ENCODE measurements at places on chromosomes 3 and 15.

GRCh38 chr3:186109897-186110803, 1.3 kb upstream of the ETV5 start:
- DNase-seq: no peak

DNA sequence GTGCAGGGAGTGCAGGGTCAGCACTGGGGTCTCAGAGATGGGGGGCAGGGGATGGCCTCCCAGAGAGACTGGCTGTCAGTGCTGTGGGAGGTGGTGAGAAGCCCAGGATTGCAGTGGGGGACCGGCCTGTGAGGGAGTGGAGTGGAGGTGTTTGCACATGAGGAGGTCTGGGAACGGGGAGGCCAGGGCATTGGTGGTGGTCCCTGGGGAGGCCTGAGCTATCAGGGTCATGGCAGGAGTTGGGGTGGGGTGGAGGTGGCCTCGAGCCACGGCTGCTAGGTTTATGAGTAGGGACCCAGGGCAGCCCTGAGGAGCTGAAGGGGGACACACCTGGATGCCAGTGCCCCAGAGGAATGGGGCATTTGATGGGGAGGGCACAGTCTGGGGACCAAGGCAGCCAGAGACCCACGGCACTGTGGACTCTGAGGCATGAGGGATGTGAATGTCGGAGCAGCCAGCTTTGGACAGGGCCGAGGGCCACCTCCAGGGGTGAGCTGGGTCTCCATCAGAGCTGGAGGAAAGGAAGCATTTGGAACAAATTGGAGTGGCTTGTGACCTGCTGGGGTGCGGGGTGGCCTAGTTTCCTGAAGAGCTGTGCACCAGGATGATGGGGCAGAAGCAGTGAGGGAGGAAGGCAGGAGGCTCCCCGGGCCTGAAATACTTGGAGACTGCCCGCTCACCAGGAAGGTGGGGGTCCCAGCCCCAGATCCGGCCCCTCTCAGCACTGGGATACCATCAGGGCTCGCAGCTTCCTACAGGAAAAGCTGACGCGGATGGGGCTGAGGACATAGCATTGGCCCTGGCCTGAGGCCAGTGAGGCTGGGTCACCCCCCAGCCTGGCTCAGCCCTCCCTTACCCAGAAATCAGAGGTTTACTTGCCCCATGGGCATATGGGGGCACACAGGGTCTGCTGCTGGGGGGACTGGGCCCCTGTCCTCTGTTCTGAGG, 9.5 kb upstream of the CSPG4 start:
- DNase-seq: no peak

DNA sequence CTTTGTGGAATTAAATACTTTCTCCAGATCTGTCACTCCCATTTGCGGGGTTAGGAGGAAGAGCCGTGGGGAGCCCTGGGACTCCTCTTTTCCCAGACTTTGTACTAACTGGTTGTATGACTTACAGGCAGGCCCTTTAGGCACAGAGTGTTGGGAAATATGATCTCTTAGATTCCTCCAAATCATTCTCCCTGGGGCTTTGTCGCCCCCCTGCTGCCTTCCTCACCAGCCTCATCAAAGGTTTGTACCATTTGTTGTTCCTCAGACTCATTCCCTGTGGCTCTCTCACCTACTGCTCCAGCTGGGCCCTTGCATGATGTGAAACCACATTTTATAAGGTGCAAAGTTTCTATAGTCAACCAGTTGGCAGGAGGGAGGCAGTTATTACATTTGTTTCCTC, 56.4 kb downstream of the CRYGS start:
- DNase-seq: no peak

DNA sequence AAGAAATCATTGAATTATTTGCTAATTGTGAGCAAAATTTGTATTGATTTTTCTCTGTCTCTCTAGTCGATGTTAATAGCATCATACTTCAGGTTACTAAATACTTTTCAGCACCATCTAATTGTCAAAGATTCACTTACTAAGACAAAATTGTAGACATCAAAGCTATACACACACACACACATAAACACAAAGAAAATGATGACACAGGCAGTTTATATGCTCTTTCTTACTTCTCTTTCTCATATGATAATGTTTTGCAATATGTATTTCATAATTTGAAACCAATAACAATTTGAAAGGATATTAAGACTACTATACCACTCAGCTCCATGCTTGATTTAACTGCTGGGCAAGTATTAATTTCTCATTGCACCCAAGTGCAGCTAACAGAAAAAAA, 406.2 kb downstream of the ROBO2 start:
- DNase-seq: no peak

GRCh38 chr3:4565809-4566501, 72.8 kb downstream of the ITPR1 start:
- no peak for DNase-seq

GRCh38 chr15:41018534-41018933, 65.3 kb downstream of the CHAC1 start:
- DNase-seq: no peak

DNA sequence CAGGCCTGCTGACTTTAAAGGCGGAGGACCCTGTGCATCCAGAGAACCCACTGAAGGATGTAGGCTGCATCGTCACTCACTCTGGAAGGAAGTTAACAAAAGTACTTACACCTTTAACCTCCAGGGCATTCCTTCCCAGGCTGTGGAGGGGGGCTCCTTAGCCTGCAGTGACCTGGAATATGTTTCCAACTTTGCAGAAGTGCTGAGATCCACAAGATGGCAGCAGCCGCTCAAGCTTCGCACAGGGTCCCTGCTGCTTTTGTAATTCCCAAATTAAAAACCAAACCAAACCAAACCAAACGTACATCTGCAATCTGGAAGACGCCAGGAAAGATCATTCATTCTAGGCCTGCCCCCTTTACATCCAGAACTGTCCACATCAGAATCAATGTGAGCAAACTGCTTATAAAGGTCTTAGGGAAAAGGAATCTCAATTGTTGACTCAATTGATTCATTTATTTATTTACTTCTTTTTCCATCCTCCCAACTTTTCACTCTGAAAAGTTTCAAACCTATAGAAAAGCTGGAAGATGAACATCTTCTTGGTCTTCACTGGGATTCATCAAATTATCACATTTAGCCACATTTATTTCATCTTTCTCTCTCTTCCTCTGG, 70.5 kb upstream of the KLHL25 start:
- peak; percentile 10 for DNase-seq

GRCh38 chr15:74201710-74202420, 722 bp downstream of the STRA6 start:
- no peak for DNase-seq

- peak; percentile 63 for DNase-seq
Observed at GRCh38 chr15:78203346-78204225, 30.8 kb downstream of the ACSBG1 start.

- DNase-seq: no peak
Observed at GRCh38 chr3:72482589-72483321, 365.5 kb downstream of the SHQ1 start.

GRCh38 chr3:138078901-138079344, 36.5 kb downstream of the DZIP1L start:
- peak; percentile 58 for DNase-seq

Data from caudate nucleus (tissue), 63 donors.